ENCODE measurements at places on chromosomes 13 and 19. TPM values are rescaled to one million over a fixed set of nuclear protein-coding genes. Genes with fewer than 3 reads are reported as not detected.

DNA sequence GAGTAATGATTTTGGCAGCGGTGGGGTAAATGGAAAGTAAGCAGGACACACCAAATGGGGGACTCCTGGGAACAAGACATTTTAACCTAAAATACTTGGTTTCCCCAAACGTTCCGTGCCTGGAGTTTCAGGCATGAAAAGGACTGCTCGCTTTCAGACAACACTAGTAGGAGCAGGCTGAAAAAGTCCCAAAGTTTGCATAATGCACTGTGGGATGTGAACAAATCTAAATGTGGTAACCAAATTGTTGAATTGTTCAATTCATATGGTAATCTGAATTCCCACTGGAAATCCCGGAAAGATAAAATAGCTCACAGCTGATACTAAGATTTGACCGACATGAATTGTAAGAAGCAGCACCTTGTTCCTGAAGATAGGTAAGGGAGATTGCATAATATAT is 467.2 kb upstream of the ARGLU1 start:
- DNase-seq, result no peak

- DNase-seq, result no peak
Measured at GRCh38 chr13:114101358-114102130, 30.9 kb downstream of the RASA3 start.

GRCh38 chr13:106517109-106517847 is 18.2 kb downstream of the EFNB2 start:
- DNase-seq, result no peak

DNA sequence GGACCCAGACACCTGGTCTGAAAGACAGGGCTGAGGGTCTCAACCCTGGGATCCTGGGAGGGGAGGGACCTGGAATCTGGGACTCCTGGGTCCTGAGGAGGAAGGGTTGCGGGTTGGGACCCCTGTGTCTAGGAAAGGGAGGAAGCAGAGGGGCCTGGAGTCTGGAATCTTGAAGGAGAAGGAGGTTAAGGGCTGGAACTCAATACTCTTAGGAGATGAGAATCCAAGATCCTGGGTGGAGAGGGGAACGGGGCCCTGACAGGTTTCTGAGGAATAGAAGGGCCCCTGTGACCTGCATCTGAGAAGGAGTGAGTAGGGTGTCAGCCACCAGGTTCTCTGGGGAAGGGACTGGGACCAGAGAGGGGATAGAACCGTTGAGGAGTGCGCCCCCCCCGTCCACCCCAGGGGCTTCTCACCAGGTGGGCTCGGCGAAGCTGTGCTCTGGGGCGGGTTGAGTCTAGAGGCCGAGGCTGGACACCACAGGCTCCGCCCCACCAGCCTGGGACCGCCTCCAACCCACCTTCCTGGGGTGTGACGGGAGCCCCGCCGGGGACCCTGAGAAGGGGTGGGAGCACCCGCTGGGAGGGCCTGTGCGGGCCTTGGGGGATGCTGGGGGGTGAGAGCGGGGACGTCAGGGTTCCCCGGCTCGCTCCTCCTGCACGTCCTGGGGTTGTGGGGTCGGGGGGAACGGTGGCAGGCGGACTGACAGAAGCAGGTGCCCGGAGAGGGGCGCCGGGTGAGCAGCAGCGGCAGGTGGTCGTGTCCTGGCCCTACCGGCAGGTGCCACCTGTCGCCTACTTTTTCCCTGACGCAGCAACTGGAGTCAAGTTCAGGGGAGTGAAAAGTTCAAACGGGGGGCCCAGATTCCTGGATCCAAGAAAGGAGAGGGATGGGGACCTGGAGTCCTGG is at the start of gene MAMSTR:
Gene MAMSTR, minus strand, starts transcription at position 463 of the 909 bp plus-strand sequence. CDS start 694 bp downstream, outside the sequence.
- DNase-seq, result no peak

- DNase-seq, result no peak
Measured at GRCh38 chr13:76466043-76466442, 420.2 kb downstream of the KCTD12 start.

DNA sequence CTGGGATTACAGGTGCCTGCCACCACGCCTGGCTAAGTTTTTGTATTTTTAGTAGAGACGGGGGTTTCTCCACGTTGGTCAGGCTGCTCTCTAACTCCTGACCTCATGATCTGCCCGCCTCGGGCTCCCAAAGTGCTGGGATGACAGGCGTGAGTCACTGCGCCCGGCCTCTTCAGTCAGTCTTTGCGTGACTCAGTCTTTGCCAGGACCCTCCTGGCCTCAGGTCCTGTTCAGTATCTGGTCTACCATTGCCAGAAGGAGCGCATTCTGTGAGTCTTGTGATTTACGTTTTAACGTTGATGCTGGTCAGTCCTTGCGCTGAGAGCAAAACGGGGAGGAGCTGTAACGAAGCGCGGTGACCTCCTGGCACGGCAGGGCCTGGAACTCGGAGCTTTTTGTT is 7.6 kb upstream of the HMG20B start:
- no peak for DNase-seq

- no peak for DNase-seq
Measured at GRCh38 chr19:10567656-10568055, 1.1 kb downstream of the CDKN2D start.

GRCh38 chr13:27309967-27310598 is 39.5 kb downstream of the RASL11A start:
- no peak for DNase-seq

GRCh38 chr19:5913739-5914357 is at the start of gene CAPS:
Gene CAPS, plus strand, starts transcription at chr19:5914254. Its CDS starts 153 bp downstream, at chr19:5914407.
- no peak for DNase-seq

- DNase-seq, result no peak
Measured at GRCh38 chr13:73428137-73428536, 369.3 kb downstream of the KLF5 start.

- no peak for DNase-seq
Measured at GRCh38 chr19:7744871-7745650, 2.3 kb downstream of the CD209 start.

The ZNF296 gene
- 7.8 TPM for total RNA-seq

The ZNF112 gene
- total RNA-seq, result 3.6 TPM

The LRP3 gene
- 9.4 TPM for total RNA-seq

The TEAD2 gene
- 11.3 TPM for total RNA-seq

The ZNF784 gene
- total RNA-seq, result 10.3 TPM

All from lower leg skin (tissue), 4 donors.